ENCODE measurements at places on chromosomes 1 and 21.

GRCh38 chr1:205972491-205973168 is 29.4 kb upstream of the SLC26A9 start:
- no peak for DNase-seq

- DNase-seq, result no peak
These were observed 48.6 kb upstream of the TMEM125 start for GRCh38 chr1:43220905-43221778.

- no peak for DNase-seq
These were observed 1.4 kb upstream of the SPATA1 start for GRCh38 chr1:84504580-84505492.

GRCh38 chr21:17900281-17900989 is 81.3 kb upstream of the C21orf91 start:
- no peak for DNase-seq

- DNase-seq, result no peak
These were observed 5.4 kb downstream of the PPP2R5A start for GRCh38 chr1:212290608-212291007.

DNA sequence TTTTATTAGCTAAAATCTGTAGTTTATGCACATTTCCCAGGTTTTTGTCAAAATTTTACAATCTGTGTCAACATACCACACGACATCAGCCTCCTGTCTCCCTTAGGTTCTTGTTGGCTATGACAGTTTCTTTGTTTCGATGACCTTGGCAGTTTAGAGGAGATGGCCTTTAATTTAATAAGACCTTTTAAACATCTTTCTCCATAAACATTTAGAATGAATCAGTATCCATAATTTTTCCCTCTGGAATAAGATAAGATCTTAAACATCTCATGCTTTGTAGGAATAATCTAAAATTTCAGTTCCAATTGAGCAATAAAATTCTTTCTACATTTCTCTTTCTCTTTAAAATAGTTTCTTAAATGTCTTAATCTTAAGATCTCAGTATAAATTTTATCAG is 28.7 kb upstream of the DYRK1A start:
- DNase-seq, result no peak
